ENCODE measurements at places on chromosomes 4 and X.

GRCh38 chr4:137370206-137370633, 162.1 kb downstream of the PCDH18 start:
- DNase-seq: no peak

DNA sequence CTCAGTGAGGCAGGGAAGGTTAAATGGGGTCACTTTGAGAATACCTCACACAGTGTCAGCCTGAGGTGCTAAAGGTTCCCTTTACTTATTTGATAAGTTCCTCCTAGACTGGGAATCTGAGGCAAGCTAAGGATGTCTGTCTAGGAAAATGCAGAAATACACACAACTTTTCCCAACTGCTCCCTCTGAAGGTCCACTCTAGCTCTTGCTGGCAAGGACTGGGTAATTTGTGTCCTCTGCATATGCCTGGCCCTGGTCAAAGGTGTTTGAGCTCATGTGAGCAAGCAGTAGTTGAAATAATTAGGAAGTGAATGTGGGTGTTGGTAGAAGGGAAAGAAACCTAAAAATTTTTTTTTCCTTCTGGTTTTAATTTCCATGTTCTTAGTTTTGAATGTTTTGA, 21.3 kb downstream of the TXLNG start:
- DNase-seq: peak; percentile 78

DNA sequence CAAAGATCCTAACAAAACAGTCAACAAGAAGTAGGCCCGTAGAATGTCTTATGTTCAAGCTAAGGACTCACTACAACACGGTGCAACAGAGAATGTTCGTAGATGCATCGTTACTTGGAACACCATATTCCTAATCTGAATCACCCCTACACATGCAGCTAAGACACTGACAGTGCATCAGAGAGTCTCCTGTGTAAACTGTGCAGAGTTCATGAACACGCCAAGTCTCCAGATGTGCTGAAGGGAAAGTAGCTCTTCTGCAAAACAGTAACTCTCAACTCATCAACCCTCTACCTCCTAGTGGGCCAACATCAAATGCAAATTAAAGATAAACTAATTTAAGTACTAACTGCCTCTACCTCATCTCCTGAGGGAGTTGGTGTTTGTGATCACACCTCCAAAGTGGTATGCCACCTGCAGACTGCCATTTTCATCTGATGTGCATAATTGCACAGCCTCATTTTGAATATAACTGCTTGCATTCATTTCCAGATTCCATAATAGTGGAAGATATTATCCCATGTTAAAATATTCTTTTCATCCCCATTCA, 73.5 kb downstream of the MOSPD2 start:
- no peak for DNase-seq

GRCh38 chr4:67615119-67615518, 56.6 kb downstream of the STAP1 start:
- DNase-seq: no peak

DNA sequence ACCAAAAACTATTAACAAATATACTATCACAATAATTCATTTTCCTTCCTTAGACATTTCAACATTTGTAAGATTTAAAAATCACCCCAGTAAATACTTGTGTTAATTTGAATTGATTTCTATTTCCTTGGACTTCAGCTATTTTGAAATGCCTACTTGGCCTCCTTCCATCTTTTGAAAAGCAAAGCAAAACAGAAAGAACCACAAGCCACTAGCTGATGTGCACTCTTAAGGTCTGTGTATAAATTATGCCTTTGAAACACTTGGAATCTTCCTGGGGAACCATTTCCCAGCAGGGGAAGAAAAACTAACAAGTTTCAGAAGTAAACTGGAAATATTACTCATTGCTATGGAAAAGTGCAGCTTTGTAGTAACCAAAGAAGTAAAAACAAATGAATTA, 139.8 kb downstream of the CLCN4 start:
- peak; percentile 2 for DNase-seq

GRCh38 chrX:42274151-42274550, 350.8 kb upstream of the CASK start:
- DNase-seq: no peak

DNA sequence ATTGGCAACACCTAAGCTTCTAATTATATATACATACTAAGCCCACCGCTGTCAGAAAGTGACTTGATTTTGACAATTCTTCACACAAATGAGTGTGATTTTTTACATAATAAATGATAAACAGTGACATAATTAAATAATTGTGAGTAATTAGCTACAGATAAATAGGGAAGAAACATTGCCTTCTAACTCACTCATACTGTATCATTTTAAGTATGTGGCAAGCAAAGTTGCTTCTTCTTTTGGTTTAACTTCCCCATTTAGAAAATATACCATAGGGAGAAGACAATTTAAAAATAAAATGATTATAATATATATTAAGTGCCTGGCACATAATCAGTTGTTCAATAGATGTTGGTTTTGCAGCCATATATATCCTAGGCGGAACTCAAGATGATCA, 644.2 kb downstream of the FSTL5 start:
- no peak for DNase-seq

GRCh38 chrX:81003491-81004185, 194.0 kb upstream of the BRWD3 start:
- DNase-seq: no peak

DNA sequence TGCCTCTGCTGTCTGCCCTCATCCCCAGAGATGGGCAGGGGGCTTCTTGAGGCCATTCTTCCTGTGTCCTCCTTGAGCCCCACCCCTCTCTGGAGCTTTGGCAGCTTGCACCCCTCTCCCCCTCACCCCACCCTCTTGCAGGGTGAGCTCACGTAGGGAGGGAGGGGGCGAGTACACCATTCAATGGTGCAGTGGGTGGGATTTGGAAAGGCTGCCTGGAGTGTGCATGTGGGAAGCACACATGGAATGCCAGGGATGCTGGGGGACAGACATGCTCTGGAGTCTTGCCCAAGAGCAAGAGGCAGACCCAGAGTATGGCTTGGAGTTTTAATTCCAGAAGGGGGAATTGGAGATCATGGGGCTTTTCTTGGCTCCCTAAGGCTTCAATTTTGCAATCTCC, 5.6 kb downstream of the PAK3 start:
- no peak for DNase-seq

- no peak for DNase-seq
These were observed 64.8 kb upstream of the NR0B1 start for GRCh38 chrX:30373951-30374350.

- peak; percentile 43 for DNase-seq
These were observed 277.1 kb upstream of the DIAPH2 start for GRCh38 chrX:96407501-96407900.

- no peak for DNase-seq
These were observed 3.2 kb downstream of the RGS12 start for GRCh38 chr4:3295837-3296624.

DNA sequence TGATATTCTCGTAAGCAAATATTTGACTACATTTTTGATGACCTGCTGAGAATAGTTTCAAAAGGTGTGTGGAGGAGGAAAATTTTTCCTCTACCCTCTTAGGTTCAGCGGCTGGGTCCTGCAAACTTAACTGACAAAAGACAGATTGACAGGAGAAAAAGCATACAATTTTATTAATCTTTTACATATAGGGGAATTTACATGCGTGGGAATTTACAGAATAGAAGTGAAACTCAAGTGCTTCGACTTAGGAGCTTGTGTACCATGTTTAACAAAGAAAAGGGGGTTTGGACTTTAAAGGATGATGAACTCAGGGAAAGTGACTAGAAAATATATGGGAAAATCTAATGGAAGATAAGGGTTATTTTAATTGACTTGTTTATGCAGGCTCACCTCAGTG, 2.5 kb downstream of the HERC6 start:
- DNase-seq: no peak

DNA sequence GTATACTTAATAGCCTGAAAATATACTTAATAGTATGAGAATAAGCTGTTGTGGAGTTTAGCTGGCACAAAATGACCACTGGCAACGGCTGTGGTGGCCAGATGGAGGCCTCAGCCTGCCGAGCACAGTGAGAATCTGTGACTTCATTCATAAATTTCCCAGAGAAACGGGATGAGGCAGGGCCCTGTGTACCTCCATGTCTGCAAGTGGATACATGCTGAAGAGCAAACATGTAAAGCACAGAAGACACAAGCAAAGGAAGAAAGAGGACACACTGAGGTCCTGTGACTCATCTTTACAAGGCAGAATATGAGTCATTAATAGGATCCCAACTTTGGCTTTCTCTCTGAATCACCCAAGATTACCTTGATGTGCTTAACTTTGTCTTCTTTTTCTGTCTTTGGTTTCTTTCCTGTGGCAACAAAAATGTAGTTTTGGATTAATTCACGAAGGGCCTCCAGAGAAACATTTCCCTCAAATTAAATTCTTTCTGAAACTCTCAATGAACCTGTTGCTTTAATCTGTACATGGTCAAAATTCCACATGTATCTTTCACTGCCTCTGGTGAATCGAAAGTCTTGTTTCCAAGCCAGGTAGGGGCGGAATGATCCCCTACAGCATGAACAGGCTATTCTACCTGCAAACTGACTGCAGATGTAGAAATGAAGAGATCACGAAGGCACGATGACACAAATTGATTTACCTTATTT, 56.4 kb downstream of the IRF2 start:
- peak; percentile 82 for DNase-seq

GRCh38 chrX:40531056-40531826, 49.5 kb upstream of the ATP6AP2 start:
- DNase-seq: no peak

- no peak for DNase-seq
These were observed 110.4 kb downstream of the RPA4 start for GRCh38 chrX:96994093-96994492.

DNA sequence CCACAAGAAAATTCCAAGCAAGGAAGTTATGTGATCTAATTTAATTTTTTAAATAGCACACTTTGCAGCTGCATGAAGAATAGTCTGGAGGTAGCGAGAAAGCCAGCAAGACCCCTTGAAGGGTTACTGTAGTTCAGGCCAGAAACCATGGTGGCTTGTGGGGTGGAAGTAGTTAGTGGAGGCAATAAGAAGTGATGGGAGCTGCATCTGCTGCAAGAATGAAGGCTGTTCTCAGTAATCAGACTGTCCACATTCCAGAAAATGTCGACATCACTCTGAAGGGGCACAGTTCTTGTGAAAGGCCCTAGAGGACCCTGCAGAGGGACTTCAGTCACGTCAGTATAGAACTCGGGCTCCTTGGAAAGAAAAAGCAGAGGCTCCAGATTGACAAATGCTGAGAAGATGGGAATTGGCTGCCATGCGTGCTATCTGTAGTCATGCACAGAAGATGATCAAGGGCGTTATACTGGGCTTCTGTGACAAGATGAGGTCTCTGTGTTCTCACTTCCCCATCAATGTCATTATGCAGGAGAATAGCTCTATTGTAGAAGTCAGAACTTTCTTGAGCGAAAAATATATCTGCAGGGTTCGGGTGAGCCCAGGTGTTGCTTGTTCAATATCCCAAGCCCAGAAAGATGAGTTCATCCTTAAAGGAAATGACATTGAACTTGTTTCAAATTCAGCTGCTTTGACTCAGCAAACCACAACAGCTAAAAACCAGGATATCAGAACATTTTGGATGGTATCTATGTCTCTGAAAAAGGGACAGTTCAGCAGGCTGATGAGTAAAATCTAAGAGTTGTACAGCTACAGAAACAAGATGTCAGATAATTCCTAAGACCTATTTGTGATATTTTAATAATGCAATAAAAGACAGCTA, 254.2 kb downstream of the CBR4 start:
- no peak for DNase-seq

GRCh38 chr4:12084690-12085089, 656.0 kb upstream of the HS3ST1 start:
- no peak for DNase-seq

- DNase-seq: no peak
These were observed 38.9 kb downstream of the SPRY1 start for GRCh38 chr4:123435246-123436113.

DNA sequence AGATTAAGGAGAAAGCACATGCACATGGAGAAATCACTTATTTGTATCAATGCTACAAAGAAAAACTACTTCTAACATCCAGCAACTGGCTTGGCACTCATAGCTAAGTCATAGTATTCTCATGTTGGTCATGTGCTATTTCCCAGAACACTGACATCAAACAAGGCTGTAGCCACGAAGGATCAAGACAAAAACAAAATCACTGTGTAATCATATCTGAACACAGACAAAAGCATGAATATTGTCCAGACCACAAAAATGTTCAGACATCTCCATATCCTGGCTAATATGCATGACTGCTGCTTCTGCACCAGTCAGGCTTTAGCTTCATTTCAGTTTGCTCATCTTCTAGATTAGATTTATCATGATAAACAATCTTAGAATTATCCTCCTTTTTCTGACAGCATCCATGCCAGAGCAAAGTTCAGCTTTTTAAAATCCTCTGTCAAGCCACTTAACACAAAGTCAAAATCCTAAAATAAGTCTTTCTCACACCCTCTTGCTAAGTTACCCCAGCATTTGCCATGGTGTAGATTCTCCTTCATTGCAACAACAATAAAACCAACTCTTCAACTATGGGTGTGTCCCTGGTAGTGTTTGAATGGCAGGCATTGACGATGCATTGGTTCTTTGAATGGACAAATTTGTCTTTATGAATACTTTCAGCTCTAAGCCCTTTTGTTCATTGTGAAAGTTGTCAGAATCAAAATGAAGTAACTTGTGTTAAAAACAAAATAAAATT, 39.1 kb upstream of the NPFFR2 start:
- DNase-seq: no peak

GRCh38 chr4:76892001-76892400, 5.9 kb downstream of the SOWAHB start:
- no peak for DNase-seq

GRCh38 chr4:81512757-81513501, 41.2 kb upstream of the RASGEF1B start:
- no peak for DNase-seq

DNA sequence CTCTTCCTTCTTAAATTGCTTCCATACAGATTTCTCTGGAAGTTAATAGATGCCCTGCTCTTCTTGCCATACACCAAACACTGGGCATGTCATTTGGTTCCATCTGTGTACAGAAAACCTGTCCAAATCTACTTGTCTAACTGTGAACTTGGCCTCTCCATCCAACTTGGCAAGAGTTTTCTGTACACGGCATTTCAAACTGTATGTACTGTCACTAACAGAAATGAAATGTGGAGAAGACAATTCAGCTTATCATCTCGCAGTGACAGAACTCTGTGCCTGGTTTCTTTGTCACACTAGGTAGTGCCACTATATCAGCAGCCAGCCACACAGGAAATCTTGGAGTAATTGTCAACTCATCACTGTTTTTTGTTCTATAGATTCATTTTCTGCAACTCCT, 58.2 kb downstream of the CXXC4 start:
- DNase-seq: no peak

- DNase-seq: no peak
These were observed 2.3 kb downstream of the HCFC1 start for GRCh38 chrX:153969125-153969903.

DNA sequence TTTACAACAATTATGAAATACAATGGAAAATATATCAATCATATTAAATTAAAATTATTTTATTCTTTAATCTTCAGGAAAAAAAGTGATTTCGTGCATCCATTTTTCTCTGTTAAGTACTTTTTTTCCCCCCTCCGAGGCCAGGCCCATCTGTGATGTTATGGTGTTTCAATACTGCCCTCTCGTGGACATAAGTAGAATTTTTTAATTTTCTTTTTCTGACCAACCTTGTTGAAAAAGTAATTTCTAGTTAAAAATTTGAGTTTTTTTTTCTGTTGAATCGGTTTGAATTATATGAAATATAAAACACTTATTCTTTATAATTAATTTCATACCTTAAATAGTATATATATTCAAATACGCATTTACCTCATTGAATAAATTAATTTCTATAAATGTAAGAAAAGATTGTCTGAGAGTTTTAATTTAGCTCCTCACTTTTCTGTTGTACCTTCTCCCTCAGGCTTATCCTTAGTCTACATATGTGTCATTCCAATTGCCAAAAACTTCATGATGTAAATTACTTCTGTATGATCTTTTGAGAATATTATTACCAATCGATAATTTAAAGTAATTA, 175.8 kb upstream of the TECRL start:
- DNase-seq: no peak
